T-helper 2 cell (primary cell): ENCODE measurements at places on chromosomes 5 and 9.

- no peak for DNase-seq
Measured at GRCh38 chr5:114362197-114362976, 517 bp downstream of the KCNN2 start.

DNA sequence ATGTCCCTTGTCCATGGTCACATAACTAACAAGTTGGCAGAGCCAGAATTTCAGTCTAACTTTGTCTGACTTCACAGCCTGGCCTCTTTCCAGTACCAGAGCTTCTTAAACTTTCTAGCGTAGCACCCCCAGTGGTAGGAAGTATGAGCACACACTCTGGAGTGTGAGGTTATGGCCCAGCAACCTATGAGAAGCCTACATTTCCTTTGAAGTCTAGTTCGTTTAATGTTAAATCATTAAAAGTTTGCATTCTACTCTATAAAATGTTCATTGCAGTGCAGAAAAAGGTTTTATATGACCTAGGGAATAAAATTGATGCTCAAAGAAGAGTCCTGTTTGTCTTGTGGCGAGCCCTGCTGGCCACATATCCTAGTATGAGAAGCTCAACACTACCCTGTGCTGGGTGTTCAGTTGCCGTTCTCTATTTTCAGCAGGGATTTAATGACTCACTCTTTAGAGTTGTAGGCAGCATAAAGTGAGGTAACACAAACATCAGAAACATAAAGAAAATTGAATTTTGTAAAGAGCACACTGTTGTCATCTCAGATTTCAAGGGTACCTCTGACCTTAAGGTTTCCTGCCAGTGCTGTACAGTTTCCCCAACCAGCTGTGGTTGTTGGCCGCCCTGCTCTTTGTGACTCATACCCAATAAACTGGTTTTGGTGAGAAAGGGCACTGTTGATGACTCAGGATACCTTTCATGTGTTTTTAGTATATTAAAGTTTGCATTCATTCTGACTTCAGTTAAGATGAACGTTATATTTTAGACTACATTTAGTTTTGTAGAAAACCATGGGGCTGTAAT is 14.3 kb downstream of the MCCC2 start:
- no peak for DNase-seq

DNA sequence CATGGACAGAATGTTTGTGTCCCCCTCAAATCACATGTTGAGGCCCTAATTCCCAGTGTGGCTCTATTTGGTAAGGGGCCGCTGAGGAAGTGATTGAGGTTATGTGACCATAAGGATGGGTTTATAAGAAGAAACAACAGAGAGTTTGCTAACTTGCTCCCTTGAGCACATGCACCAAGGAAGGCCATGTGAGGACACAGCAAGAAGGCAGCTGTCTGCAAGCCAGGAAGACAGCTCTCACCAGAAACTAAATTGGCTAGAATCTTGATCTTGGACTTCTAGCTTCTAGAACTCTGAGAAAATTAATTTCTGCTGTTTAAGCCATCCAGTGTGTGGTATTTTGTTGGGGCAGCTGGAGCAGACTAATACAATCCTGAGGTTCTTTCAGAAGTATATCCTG is 35.2 kb upstream of the CDC42SE2 start:
- no peak for DNase-seq

DNA sequence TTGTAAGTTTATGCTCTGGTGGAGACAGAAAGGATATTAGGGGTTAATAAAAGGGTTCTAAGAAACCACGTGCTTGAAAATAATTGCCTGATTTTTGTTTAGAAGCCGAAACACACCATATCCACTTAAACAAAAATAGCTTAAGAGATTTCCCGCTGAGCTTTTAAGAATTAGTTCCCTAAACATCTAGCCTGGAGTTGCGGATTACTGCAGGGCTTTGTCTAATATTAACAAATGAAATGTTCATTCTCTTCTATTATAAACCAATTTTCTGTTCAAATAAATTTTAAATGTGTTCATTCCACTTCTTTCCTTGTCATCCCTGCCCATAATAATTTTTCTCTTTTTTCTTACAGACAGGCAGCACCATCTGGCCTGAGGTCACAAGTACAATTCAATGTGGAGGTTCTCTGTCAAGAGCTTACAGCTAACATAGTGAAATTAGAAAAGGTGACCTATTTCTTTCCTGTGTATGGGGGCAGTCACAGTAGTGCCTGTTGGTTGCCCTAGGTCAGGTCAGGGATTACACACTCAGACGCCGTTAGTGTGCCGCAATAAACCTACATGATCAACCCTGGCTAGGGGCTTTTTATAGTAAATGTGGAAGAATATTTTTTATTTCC is 65.3 kb downstream of the GRAMD2B start:
- no peak for DNase-seq

DNA sequence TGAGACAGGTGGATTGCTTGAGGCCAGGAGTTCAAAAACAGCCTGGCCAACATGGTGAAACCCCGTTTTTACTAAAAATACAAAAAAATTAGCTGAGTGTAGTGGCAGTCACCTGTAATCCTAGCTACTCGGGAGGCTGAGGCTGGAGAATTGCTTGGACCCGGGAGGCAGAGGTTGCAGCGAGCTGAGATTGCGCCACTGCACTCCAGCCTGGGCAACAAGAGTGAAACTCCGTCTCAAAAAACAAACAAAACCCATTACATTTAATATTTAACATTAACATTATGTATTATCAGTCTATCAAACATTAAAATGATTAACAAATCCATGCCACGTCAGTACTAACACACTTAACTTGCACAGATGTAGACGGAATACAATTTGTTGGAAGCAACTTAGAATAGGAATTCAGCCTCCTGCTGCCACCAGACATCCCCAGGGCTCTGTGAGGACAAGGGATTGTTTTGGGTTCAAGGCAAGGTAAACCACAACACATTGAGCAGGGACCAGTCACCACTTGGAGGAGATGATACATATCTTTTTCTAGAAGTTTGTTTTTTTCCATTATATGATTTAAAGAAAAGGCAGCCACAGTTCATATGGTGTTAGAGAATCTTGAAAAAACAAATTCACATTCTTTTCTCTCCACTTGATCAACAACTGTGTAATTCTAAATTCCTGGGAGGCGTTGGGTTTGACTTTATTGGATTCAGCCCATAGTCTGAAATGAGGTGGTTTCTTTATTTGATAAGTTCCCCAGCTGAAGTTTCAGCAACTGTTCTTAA is 104.1 kb upstream of the BASP1 start:
- DNase-seq: no peak

- DNase-seq: peak; percentile 93
Measured at GRCh38 chr5:150001660-150002486, 1.3 kb downstream of the HMGXB3 start.

GRCh38 chr5:88785746-88786565 is 97.0 kb downstream of the MEF2C start:
- no peak for DNase-seq

- peak; percentile 2 for DNase-seq
Measured at GRCh38 chr9:88781628-88782391, 209.5 kb upstream of the S1PR3 start.

- no peak for DNase-seq
Measured at GRCh38 chr5:45334939-45335338, 361.2 kb downstream of the HCN1 start.

DNA sequence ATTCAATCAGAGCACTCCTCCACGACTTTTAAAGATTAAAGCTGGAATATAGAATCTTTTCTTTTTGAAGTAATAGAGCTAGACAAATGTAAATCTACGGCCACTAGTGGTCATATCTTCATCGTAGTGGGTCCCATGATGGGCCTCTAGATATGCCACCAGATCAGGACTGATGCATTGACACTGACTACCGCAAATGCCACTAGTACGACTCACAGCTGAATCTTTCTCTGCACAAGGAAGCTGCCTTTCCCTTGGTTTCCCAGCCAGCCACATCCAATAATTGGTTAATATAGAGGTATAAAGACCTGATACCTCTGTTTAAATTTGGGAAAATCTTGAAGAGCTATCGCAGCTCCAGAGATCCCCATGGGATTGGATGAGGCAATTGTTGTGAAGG is 37.8 kb upstream of the ADRB2 start:
- DNase-seq: no peak

GRCh38 chr5:181114844-181115778 is 15.9 kb downstream of the OR2V1 start:
- DNase-seq: no peak

DNA sequence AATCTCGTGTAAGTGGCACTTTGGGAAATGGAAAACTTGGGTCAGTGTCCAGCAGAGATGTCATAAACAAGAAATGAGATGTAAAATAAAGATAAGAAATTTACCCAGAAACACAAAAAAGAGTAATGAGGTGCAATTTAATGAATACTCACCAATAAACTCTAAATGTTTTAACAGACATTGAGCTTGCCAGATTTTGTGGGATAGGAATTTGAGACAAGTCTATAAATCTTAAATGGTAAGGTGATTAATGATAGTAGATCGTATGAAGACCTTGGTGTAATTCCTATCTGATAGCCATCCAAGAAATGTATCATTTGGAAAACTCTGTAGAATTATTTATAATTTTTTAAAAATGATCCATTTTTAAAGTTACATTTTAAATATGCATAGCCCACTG is 682.4 kb downstream of the MAT2B start:
- no peak for DNase-seq

DNA sequence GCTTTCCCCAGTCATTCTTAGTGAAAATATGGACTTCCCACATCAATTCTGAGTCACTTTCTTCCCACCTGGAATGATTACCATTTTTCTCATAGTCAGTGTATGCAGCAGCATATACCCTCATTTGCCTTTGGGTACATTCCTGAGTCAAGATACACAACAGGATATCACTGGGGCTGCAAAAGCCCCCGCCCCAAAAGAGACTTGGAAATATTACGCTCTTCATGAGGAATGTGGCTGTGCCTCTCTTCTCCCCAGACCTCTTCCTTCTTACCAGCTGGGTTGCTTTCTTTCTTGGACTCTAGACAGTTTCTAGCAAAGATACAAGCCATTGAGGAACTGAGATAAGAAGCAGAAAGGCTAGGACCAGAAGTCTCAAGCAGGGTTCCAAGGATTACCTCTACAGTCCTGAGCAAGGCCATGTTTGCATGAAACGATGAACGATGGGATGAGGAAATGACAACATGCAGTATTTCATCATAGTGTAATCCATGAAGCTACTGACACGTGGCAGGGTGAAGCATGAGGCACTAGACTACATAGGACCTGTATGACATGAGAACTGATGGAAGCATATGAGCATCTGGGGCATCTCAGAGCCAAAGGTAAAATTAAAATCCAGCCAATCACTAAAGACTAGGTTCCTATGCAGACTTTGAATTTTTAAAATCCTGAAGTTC is 218.1 kb downstream of the RAB3C start:
- DNase-seq: no peak

- DNase-seq: no peak
Measured at GRCh38 chr5:138338411-138339090, 485 bp downstream of the FAM53C start.
